ENCODE measurements at places on chromosomes 5 and 9. TPM values are rescaled to one million over a fixed set of nuclear protein-coding genes. Genes with fewer than 3 reads are reported as not detected.

The ORM2 gene
- total RNA-seq: not detected

The BTNL8 gene
- not detected for total RNA-seq

The TSSK1B gene
- 0.12 TPM for total RNA-seq

The IL4 gene
- not detected for total RNA-seq

The HTR4 gene
- total RNA-seq: 0.44 TPM
